ENCODE measurements at places on chromosomes 7 and 10.

DNA sequence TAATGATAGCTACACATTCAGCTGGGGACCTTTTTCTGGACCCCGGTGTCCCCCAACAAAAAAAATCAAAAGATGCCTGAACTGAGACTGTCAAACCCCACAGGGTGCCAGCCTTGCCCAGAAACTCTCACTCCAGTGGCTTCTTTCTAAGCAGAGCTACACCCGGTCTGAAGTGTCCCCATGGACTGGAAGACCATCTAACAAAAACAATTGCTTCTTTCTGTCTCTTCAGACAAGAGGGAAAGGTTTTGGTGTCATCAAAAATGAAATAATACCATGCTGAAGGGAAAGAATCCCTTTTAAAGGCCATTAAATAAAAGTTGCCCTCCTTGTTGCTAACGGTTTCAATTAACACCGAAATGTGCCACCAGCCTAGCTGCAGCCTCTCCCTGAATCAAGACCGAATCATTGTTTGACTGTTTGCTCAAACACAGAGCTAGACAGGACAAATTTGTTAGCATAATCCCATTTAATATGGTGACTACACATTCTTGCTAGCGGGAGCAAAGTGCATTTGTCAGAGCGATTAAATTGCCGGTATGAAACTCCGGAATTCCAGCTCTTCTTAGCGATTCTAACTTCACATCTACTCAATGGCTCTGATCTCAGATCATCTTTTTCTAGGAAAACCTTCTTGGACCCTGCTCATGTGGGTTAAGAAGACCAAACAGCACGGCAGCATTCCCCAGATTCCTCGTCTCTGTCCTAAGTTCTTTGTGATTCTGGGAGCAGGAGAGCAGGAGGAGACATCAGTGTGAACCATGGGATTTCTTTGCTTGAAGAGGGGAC lies 397.5 kb upstream of the PRKCQ start:
- DNase-seq = no peak

GRCh38 chr10:14153570-14154055 lies 177.1 kb downstream of the FRMD4A start:
- DNase-seq = no peak

GRCh38 chr7:79090543-79090942 lies 362.9 kb downstream of the MAGI2 start:
- DNase-seq = no peak

GRCh38 chr10:42981358-42982236 lies 95.3 kb upstream of the RET start:
- no peak for DNase-seq

GRCh38 chr7:97118306-97118917 lies 914 bp downstream of the SDHAF3 start:
- no peak for DNase-seq

DNA sequence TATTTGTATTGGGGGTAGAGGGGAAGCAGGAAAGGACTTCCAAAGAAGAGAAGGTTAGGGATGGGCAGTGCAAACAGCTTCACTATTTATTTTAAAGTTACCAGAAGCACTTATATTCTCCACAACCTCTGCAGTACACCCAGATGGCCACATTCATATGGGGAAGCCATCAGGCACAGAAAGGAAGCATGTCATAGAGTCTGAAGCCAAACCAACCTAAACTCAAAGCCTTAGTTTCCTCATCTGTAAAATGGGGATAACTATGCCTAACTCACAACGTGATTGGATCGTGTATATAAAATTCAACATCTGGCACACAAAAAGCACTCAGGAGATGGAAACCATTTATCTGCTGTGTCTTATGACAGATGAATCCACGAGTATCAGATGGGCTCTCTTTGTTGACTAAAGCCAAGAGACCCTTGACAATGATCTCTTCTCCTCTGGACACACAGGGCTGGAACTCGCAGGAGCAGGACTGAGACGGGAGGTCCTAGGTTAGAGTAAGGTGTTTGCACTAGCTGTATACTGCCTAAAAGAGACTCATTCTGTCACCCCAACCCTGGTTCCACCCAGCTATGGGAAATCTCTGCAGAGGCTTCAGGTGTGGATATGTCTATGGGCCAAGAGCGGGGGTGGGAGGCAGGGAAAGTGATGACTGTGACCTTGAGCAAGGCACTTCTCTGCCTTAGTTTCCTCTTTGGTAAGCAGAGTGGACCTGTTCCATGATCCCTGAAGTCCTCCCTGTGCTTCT lies 1.8 kb downstream of the KIAA1549 start:
- DNase-seq = no peak
